Psoas muscle (tissue), 8 donors: ENCODE measurements at places on chromosomes 3 and 15. TPM values are rescaled to one million over a fixed set of nuclear protein-coding genes. Genes with fewer than 3 reads are reported as not detected.

GRCh38 chr3:58176827-58177489 is 33.8 kb downstream of the DNASE1L3 start:
- no peak for DNase-seq

DNA sequence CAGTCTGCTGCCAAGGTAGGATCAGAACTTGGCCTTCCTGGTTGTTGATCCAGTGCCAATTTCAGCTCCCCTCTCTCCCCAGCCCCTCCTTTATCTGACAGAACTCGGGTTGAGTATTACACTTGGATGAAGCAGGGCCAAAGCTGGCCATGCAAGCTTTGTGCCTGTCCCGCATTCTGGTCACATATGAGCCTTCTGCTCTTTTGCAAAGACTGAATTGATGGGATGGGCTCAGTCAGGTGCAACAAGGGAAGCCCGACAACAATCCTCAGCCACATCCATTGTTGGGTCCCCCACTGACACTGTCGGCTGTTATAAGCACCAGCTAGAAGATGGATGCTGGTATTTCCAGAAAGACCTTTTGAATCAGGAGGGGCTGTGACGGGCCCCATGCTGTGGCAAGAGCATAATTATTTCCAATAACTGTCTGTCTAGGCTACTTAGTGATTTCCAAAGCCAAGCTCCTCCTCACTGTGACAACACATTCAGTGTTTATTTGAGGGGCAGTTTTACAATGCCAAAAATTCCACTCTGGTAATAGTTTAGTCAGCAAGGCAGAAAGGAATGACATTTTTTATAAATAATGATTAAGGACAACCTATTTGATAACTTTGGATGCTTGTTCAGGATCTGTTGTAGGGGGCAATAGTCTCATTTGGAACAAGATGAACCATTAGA is 146.8 kb upstream of the FRMD4B start:
- no peak for DNase-seq

DNA sequence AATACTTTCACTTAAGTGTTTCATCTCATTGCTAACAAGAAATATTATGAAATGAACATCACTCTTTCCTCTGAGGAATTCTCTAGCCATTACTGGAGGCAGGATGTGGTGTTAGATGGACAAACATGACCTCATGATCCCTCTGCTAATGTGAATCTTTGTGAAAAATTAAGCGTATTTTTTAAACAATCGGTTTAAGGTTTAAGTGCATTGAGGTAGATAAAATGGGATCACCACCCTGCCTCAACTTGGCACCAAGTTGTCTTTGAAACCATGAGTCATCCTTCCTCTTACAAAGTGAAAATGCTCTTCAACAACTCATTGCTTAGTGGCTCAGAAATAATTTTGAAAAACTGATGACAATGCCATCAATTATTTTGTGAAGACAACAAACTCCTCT is 76.0 kb upstream of the DCBLD2 start:
- DNase-seq: no peak

TEX55 gene
- not detected for total RNA-seq

- DNase-seq: no peak
Measured at GRCh38 chr15:72249142-72249810, 18.3 kb upstream of the PKM start.

- no peak for DNase-seq
Measured at GRCh38 chr3:143672396-143673165, 175.7 kb downstream of the SLC9A9 start.

DNA sequence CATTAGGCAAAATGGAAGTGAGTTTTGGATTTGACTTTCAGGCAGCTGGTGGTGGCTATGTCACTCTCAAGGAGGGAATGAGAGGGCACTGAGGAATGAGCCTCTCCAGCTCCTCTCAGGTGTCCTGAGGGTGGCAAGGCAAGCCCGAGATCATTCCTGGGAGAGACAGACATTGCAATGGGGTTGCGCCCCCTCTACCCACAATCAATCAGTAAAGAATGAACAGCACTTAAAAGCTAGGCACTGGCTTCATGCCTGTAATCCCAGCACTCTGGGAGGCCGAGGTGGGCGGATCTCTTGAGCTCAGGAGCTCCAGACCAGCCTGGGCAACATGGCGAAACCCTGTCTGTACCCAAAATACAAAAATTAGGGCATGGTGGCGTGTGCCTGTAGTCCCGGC is 14.1 kb upstream of the SHF start:
- DNase-seq: no peak

TRPM1 gene
- not detected for total RNA-seq

DUOX1 gene
- total RNA-seq: 0.54 TPM

DNA sequence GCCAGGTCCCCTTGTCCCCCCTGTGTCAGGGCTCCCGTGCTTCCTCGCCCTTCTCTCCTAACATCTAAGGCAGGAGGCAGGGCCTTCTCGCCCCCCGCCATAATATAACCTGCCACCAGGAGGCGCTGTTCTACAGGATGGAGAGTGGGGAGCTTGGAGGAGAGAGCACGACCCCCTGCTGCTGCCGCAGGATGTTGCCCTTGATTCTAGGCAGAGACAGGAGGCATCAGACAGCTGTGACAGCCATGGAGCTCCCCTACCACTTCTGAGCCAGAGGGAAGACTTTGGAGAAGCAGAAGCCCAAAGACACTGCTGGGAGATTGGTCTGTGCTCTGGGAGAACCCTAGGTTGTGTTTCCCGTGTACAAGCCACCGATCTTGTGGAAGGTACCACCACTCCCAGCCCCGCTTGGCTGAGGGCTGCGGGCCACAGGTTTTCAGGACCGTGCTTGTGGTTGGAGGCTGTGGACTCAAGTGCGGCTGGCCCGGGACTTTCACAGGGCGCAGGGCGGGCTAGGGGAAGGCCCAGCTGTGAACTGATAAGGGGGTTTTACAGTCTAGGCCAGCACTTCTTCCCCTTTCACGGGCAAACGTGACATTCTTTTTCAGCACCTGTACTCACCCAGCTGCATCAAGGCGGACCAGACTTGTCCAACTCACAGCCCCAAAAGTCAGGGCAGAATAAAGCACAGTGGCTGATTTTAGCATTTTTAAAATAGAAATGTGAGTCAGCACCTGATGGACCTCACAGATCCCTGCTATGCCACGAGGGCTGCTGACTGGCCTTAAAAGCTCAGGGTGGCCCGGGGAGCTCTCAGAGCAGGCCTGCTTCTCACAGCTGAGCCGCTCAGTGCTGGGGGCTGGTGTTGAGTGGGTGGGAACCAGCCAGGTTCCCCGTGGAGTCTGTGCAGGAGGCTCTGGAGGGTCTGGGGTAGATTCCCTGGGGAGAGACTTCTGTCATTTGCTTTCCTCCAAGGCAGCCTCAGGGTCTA is 2.6 kb upstream of the TIGIT start:
- DNase-seq: peak; percentile 48

- DNase-seq: no peak
Measured at GRCh38 chr3:119534296-119534695, 25.1 kb downstream of the CD80 start.
